AML-193 (cell line): ENCODE measurements at places on chromosomes 12 and 14.

DNA sequence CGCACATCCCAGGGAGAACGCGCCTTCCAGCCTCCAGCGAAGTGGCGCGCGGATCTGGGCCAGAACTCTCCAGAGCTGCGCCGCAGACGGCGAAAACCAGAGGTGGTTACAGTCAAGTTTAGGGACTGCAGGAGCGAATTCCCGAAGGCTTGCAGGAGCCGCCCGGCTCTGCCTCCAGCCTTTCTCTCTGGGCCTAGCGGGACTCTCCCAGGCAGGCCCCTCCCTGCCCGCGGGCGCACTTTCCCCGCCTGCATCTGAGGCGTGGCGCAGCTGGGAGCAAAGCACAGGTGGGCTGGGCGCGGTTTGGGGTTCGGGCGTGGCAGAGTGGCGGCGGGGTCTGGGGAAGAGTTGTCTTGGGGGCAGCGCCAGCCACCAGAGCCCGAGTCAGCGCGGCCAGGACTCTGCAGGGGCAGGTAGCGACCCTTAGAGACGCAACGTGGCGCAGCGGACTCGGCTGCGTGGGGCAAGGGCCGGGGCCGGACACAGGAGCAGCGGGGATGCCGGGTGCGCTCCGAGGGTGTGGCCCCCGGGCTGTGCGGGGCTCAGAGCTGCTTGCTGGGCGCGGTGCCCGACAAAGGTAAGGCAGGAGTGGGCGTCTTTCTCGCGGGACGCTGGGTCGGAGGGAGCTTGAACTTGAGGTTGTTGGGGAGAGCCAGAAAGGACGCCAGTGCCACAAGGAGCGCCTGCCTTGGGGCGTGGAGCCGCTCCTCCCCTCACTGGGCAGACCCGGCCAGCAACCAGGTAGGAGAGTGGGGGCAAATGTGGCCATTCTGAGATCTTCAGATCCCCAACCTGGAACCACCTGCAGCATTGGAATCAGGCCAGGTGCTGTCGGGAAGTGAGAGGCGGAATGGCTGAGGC, 1126.0 kb downstream of the AACS start:
- no peak for DNase-seq

DNA sequence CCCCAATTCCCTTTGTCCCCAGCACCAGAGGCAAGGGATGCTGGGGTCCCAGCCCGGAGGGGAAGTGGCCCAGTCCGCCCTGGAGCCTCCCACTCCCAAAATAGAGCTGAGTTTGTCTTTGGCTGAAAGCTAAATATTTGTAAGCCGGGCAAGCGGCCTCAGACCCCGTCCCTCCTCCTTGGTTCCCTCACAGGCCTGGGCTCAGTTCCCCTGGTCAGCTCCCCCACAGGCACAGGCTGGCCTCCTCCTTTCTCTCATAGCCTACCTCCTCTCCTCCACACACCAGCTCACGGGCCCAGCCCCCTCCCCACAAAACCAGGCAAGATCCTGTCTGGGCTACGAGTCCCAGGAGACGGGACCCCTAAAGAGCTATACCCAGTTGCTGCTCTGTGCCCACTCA, 1.3 kb downstream of the SP7 start:
- DNase-seq = no peak

DNA sequence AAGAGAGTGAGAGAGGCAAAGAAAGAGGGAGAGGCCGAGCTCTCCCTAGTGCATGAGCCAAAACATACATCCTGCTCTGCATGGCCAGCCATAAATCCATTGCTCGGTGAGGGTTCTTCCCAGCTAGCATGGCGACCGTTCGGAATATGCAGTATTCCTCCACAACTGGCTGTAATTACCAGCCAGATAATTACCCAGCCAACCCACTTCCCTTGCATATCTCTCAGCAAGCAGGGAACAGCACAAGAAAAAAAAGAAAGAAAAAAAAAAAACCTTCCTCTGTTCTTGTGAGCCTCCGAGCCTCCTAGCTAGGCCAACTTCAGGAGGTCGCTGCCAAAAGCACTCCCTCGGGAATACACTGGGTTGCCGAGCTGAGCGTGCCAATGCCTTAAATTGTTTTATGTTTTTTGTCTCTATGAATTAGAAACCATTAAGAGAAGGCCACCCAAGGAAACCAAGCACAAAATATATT, 567.9 kb downstream of the MED13L start:
- DNase-seq = no peak

GRCh38 chr12:131897875-131898274, 3.5 kb downstream of the ULK1 start:
- no peak for DNase-seq

DNA sequence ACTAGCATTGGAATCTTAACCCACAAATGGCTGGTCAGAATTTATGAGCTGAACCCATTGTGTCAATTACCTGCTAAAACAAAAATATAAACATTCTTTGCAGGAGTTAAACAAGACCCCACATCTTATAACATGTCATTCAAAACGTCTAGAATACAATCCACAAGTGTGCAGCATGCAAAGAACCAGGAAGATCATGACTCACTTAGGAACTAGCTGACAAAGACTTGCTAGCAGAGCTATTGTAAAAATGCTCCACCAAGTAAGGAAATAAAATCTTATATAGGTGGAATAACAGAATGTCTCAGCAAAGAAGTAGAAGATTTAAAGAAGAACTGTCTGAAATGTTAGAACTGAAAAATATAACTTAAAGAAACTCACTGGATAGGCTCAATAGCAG, 26.5 kb upstream of the POC1B start:
- no peak for DNase-seq

DNA sequence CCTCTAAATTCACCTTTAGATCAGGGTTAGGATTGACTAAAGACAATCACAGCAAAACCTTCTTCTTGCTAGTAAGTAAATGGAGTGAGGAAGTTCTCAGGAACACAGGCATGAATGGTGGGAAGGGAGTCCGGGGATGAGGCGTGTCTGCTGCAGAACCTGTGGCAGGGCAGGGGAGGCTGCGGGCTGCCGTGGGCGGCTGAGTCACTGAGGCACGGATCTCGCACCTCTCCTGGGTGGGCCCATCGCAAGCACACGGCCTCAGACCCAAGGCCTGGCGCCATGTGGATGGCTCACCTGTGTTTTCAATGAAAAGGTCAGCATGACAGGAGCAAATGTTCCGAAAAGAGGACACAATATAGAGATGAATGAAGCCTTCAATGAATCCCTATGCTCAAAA, 85.4 kb downstream of the PIWIL1 start:
- no peak for DNase-seq

GRCh38 chr12:85509081-85509856, 229.2 kb downstream of the ALX1 start:
- no peak for DNase-seq

GRCh38 chr12:90048918-90049317, 340.3 kb upstream of the ATP2B1 start:
- no peak for DNase-seq

DNA sequence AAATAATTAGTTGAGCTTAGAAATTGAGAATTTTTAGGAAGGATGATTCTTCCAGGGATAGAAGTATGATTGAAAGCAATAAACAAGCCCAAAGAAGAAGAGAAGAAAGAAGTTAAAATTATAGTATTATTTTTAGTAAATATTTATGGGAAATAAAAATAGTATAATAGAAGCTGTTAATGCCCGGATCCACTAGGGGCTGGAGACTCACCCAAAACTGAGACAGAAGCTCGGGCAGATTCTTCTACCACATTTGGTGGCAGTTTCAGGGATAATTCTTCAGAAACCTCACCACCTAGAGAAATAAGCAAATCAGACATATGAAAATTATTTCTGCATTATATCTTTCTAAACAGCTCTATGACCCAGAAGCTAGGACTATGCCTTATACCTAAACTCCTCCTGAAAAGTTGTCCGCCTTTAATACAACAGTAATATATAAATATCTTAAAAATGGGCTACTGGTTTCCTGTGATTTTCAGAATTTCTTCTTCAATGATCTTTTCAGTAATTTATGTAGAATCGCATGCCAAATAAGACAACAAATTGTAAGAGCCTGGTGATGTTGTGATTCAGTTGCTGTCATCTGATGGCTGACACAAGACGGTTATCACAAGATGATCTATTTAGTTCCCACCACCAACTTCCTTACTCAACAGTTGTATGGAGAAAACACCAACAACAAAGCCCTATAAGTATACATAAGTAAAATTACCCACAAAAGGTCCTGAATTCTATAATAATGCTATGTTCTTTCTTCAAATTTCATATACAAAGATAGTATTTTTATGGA, 35.6 kb downstream of the A2M start:
- DNase-seq = no peak

DNA sequence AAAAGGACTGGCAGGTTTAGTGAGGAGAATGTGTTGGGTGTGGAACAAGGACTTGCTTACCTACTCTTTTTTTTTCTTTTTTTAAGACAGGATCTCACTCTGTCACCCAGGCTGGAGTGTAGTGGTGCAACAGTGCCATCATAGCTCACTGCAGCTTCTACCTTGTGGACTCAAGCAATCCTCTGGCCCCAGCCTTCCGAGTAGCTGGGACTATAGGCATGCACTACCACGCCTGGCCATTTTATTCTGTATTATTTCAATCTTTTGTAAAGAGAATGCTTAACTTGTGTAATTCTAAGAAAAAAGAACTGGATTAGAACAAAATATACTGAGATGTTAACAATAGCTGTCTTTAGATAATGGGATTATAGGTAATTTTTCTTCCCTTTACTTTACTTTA, 1.9 kb upstream of the VRTN start:
- DNase-seq = no peak
